MV-4-11 (cell line): ENCODE measurements at places on chromosomes 13 and 19.

DNA sequence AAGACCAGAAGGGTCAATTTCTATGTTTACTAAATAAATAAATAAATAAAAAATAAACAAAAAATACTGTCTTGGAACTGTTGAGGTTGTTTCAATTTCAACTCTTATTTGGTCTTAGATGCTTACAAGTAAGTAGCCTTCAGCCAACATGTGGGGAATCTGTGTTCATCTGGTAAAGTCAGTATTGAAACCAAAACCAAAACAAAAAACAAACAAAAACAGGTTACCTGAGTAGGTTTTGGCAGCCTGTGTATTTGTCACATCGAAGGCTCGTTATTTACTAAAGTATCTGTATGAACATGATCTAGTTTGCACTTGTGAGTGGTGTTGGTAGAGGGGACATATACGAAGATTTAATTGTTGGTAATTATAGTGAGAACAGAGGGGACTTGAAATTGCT is 471.5 kb downstream of the SLITRK5 start:
- no peak for DNase-seq

DNA sequence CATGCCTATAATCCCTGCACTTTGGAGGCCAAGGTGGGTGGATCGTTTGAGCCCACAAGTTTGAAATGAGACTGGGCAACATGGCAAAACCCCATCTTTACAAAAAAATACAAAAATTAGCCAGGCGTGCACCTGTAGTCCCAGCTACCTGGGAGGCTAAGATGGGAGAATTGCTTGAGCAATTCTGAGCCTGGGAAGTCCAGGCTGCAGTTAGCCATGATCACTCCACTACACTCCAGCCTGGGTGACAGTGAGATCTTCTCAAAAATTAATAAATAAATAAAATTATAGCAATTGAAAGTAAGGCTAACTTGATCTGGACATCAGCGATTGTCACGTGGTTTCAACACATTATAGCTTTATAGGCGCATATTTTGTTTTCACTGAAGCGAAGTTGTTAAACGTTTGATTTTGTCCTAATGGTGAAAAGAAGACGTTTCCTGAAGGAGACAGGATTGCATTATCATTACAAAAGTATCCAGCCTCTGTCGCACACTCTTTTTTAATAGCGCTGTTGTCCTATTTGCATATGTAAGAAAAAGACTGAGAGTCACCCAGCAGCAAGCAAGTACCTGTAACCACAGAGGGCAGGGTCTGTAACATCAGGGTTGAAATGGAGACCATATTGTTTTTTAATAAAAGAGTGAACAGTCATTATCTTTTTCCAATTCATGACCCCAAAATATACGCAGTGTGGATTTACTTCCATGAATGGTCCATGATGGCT is 335.7 kb downstream of the DCT start:
- DNase-seq = no peak

DNA sequence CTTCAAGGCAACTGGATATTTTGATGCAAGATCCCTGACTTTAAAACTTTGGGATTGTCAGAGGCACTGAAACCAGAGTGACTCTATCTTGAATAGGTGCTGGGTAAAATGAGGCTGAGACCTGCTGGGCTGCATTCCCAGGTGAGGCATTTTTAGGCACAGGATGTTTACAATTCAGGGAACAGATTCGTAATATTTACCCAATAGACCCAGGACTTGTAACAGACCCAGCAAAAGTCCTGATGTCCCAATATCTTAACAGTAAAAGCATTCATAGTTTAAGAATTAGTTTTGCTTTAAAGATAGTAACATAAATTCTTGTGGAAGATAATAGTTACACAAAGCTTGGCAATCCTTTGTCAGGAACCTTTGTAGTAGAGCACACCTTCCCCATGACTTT is 166.2 kb downstream of the FGF14 start:
- no peak for DNase-seq

DNA sequence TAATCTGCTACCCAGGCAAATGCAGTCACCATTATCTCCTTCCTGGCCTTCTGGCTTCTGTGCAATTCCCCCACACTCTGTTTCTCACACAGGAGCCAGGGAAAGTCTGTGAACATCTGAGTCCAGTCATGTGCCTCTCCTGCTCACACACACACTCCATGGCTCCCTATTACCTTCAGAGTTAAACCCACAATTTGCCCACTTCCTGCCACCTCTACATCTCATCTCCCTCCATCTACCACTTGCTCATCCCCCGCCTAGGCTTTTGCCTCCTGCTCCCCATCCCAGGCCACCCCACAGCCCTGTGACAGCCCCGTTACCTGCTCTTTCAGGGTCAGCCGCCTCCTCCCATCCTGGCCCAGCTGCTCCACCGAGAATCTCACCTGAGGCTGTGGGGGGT is 13.5 kb downstream of the IL12RB1 start:
- no peak for DNase-seq

GRCh38 chr13:44905556-44905955 is 83.7 kb downstream of the NUFIP1 start:
- DNase-seq = no peak

GRCh38 chr13:47478985-47479384 is 522.1 kb downstream of the SUCLA2 start:
- DNase-seq = no peak

GRCh38 chr13:32660227-32660626 is 74.0 kb downstream of the PDS5B start:
- DNase-seq = no peak

DNA sequence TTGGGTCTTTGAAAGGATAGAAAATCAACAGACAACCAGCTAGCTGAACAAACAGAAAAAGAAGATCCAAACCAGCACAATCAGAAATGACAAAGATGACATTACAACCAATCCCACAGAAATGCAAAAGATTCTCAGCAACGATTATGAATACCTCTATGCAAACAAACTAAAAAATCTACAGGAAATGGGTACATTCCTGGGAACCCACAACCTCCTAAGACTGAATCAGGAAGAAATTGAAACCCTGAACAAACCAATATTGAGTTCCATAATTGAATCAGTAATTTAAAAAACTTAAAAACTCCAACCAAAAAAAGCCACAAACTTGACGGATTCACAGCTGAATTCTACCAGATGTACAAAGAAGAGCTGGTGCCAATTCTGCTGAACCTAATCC is 20.9 kb upstream of the C1QTNF9B start:
- no peak for DNase-seq
